ENCODE measurements at places on chromosomes 11 and 22.

- DNase-seq = no peak
Observed at GRCh38 chr11:113681282-113681681, 24.8 kb downstream of the TMPRSS5 start.

- DNase-seq = peak; percentile 9
Observed at GRCh38 chr11:76030968-76031590, 175.2 kb downstream of the WNT11 start.

DNA sequence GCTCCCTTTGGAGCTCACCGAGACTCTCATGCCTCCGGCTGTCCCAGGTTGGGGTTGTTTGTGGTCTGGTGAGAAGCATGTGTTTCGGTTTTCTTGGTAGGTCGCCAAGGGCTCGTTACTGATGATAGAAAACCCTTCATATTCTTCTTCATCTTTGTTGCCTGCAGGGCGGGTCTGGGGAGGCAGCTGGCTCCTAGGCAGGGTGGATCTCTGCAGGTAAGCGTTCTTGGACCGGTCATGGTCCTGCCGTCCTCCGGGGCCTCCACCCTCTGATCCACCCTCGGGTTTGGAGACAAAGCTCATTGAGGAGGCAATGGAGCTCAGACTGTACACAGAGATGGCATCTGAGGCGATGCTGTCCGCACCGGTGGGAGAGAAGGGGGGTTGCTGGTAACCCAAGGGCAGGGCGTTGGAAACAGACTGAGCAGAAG lies 64.3 kb upstream of the PITPNB start:
- no peak for DNase-seq

DNA sequence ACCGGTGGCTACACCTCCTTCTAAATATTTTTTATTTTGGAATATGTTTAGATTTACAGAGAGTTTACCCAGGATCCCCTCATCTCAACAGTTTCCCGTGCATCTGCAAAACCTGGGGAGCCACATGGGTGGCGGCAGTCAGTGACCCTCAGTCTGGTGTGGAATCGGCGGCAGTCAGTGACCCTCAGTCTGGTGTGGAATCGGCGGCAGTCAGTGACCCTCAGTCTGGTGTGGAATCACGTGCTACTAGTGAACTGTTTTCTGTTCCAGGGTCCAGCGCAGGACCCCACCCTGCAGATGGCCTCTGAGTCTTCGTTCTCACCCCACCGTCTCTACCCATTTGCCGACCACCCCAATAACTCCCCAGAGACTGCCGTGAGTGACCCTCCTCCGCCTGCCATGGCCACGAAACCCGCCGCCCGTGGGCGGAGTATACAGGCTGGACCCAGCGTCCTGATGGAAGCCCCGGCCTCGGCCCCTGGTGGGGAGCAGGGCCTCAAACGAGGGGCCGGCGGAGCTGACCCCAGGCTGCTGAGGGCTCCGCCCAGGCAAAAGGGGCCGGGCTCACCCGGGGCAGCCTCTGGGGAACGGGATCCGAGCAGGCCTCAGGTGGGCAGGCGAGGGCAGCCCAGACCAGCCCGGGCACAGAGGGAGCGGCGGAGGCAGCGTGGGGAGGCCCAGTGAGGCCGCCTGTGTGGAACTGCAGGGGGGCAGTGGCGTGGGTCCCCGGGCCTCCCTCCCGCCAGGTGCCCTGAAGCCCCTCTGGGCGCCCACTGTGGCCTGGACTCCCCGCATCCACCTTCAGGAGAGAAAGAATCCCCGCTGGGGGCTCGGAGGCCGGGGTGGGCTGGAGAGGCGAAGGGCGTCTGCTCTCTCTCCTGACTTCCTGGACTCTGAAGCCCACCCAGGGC lies 2.5 kb downstream of the IL17REL start:
- DNase-seq = no peak

GRCh38 chr11:110763249-110764011 lies 51.2 kb upstream of the ARHGAP20 start:
- no peak for DNase-seq

- DNase-seq = no peak
Observed at GRCh38 chr11:27139742-27140367, 99.2 kb downstream of the BBOX1 start.

GRCh38 chr22:17093081-17093480 lies 8.3 kb downstream of the IL17RA start:
- DNase-seq = no peak

- DNase-seq = no peak
Observed at GRCh38 chr11:67452141-67452952, at the start of gene GPR152. GPR152 (minus strand) TSS chr11:67452729; CDS start chr11:67452724, 5 bp downstream.

DNA sequence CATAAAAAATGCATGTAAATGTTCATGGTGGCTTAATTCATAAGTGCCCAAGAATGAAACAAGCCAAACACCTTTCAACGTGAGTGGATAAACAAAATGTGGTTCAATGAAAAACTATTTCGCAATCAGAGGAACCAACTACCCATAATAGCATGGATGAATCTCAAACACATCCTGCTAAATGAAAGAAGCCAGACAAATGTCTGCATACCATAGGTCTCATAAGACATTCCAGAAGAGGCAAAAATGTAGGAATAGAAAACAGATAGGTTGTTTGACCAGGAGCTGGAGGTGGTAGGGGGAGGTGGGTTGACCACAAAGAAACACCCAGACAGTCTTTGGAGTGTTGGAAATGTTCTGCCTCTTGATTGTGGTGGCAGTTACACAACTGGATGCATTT lies 13.2 kb upstream of the OSBPL5 start:
- DNase-seq = no peak

DNA sequence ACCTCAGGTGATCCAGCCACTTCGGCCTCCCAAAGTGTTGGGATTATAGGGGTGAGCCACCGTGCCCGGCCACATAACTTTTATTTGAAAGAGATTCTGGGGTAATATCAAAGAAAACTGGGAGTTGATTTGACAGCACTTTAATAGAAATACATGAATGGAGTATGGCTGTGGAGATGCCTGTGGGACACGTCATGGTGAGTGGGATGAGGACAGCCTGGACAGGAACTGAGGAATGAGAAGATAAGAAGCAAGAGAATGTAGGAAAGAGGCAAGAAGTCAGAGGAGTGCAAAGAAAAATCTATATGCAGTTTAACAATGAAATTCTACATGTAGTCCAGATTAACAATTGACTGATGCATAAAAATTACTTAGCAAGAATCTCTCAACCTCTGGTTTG lies 31.0 kb downstream of the SLC22A6 start:
- DNase-seq = no peak

- no peak for DNase-seq
Observed at GRCh38 chr11:27234043-27234668, 128.9 kb downstream of the CCDC34 start.

DNA sequence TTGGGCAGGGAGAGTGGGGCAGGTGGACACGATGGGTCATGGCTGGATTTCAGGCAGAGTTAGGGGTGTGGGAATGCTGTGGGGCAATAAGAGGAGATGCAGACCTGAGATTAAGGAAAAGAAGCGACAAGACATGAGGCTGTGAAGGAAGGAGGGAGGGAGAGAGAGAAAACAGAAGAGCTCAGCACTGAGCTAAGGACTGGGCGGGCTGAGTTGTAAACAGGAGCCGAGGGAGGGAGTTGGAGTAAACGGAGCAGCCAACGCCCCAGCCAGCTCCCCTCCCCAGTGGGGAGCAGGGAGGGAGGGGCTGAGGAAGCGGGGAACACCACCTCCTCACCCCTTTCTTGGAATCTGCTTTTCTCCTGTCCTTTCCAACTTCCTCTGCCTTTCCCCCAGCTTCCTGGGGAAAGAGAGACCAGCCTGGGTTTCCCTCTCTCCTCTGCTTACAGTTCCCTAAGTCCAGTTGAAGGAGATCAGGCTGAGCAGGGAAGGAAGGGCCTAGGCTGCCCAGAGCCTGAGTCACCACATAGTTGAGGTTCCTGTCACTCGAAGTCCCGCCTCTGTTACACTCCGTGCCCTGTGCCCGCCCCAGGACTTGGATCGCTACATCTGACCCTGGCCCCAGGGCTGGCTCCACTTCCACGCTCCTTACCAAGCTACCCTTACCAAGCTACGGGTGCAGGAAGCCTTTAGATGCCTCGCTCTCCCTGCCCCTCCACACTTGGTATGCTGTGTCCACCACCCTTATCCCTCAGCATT lies 6.7 kb upstream of the AHNAK start:
- DNase-seq = peak; percentile 91

DNA sequence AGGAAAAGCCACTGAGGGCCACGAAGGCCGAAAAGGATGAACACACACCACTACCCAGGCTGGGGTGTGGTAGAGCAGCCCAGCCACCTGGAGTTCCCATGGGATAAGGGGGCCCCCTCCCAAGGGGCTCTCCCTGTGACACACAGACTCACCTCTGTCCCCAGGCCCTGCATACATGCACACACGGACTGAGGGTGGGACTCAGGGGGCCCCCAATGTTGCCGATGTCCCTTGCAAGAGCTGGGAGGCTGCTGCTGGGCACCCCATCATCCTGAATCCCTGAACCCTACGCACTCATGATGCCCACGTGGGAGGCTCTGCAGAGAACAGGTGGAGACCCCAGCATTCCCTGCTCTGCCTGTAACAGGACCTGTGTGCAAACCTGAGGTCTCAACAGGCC lies 14.5 kb downstream of the SHANK2 start:
- no peak for DNase-seq

DNA sequence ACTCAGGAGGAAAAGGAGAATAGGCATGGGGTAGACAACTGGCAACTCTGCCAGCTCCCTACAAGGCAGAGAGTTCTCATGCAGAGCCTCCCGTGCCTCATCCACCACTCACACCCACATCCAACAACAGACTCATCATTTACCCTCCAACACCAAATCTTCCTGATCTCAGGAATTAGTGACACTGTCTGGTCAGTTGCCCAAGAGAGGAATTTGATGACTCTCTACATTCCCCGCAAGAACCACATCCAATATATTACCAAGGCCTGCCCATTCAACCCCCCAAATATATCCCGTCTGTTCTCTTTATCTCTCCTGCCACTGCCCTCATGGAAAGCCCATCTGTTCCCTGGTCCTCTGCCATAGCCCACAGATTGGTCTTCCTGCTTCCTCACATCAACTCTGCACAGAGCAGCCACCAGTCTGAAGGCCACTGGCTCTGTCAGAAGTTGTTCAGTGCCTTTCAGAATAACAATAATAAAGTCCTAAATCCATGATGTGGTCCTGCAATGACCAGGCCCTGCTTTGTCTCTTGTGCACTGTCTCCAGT lies 57.5 kb upstream of the CD82 start:
- no peak for DNase-seq

DNA sequence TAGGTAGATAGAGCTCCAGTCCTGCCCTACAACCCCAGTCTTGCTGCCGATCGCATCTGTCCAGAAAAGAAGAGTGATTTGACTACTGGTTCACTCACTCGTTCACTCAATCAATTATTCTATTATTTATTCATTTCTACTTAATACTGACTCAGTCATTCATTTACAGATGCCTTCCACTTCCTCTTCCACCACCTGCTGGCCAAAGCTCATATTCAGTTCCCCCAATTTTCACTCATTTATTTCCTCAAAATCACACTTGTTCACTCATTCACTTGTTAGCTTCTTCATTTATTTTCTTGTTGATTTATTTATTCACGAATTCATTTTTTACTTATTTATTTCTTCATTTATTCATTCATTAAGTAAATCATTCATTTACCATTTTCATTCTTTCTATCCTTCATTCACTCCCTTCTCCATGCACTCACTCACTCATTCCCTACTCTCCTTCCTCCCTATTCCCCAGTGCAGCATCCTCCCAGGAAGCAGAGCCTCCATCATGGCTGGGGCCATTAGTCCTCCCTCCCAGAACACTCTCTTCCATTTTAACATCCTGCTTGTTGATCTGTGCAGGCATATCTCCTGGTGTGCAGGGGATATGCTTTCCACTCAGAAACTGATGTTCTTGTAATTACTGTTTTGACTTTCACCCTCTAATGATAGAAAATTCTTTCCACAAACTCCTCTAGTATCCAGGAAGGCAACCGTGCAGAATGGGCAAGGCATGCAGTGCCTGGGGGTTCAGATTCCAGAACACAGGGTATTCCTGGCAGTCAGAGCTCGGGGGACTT lies 281.0 kb downstream of the TENM4 start:
- no peak for DNase-seq

DNA sequence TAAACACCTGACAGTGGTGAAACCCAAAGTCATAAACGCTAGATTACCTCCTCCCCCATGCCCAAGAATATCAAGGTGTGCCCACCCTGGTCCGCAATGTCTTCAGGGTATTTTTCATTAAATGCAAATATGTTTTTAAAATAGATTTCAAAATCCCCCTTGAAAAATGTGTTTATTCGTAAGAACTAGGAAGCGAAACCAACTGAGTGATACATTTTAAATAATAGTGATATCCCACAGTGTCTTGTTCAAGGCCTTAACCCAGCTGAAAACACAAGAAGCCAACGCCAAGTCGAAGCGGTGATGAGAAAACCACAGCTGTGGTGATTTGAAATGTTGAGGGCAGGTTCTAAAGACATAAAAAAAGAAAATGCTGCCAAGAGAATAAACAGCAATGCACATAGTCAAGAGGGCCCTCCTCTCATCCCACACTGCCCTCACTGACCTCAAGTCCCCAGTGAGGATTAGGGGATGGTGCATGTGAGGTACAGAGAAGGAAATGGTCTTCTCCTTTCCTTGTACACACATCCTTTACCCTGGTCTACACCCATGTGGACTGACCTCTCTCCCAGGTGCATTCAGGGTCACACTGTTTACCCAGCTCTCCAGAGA lies 25.5 kb downstream of the KCNJ1 start:
- no peak for DNase-seq

DNA sequence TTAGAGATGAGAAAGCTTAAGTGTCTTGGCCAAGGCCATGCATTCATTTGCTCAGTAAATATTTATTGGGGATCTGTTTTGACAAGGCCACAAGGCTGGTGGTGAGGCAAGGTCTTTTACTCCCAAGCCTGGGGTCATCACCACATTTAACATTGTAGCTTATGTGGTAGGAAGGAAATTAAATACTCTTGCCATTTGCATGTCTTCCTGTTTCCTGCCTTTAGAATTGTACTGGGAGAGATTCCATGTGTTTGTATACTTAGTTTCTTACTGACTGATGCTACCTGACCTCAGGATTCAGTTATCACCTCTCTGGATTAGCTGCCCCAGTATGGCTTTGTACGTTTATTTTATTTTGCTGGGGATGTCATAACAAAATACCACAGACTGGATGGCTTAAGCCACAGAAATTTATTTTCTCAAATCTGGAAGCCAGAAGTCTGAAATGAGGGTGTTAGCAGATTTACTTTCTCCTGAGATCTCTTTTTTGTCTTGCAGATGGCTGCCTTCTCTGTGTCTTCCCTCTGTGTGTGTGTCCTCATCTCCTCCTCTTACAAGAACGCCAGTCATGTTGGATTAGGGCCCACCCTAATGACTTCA lies 44.8 kb downstream of the SPECC1L start:
- DNase-seq = no peak
